ENCODE measurements at places on chromosomes 5 and 9.

DNA sequence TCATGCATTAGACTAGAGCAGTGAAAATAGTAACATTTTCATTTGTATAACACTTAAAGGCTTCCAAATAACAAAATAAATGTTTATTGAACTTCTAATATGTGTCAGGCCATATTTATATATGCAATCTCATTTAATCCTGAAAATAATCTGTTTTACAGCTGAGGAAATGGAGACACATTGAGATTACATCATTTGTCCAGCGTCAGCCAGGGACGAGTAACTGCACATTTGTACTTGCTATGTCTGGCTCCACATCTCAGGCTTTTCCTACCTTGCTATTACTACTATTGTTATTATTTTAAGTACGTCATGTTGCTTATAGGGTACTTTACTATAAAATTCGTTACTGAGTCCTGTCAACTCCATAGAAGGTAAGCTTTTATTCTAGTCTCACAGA, 3.8 kb upstream of the C9 start:
- DNase-seq: no peak

DNA sequence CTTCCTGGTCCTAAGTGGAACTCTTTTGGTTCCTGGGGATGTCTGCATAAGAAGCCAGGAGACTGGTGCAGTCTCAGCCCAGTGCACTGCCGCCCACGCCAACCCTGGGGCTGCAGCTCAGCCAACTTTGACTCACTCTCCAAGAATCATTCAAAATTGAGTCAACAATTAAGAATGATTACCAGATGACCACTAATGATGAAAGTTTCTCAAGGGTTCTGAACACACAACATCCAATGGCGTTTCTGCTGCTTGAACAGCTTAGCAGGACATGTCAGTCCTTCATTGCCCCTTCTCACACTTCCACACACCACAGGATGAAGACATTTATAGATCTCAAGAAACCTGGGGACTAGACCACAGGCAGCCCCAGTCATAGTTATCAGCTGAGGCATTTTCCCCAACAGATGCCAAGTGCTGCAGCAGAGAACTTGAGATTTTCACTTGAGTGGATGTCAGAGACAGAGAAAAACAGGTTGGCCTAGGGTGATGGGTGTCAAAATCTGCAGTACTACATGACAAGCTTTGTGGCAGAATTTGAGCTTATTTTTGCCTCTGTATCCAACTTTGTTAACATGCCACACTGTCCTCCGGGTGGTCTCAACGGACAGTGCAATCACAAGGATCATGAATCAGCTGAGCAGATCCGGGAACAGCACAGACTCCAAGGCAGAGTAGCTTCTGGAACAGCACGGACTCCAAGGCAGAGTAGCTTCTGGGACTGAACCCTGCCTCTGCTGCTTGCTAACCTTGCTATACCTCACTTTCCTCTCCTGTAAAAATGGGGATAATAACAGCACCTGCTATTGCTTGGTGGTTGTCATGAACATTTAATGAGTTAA, 356.1 kb downstream of the SPOCK1 start:
- DNase-seq: no peak

- DNase-seq: no peak
Observed at GRCh38 chr5:55724281-55724680, 12.2 kb upstream of the SLC38A9 start.

DNA sequence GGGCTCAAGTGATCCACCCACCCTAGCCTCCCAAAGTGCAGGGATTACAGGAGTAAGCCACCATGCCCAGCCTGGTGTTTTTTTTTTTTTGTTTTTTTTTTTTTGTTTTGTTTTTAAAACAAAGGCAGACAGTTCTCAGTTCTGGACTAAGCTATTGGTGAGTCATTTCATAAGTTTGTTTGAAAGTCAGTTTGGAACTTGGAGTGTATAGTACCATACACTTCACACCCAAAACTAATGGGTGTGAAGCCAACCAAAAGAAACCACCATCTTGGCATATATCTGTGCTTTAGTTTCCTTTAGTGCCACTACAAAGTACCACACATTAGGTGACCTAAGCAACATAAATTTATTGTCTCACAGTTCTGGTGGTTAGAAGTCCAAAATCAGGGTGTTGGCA, 13.4 kb downstream of the MAST4 start:
- no peak for DNase-seq

GRCh38 chr5:10856683-10857337, 95.8 kb upstream of the DAP start:
- DNase-seq: no peak

GRCh38 chr5:66560371-66560770, 35.8 kb upstream of the MAST4 start:
- no peak for DNase-seq
